CD4-positive, alpha-beta T cell (primary cell): ENCODE measurements at places on chromosomes 6 and 20.

DNA sequence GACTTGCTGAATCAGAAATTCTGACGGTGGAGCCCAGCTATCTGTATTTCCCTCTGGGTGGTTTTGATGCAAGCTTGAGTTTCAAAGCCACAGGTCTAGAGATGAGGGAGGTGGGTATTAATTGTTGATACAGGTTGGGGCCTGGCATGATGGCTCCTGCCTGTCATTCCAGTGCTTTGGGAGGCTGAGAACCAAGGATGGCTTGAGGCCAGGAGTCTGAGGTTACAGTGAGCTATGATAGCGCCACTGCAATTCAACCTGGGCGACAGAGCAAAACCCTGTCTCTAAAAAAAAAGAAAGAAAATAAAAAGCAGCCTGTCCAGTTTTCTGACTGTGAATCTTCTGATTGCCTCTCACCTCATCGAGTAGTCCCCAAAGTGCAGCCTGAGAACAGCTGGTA is 184.8 kb upstream of the SASH1 start:
- DNase-seq, result no peak

- DNase-seq, result no peak
These were observed 500 bp downstream of the LTV1 start for GRCh38 chr6:143843677-143843999.

DNA sequence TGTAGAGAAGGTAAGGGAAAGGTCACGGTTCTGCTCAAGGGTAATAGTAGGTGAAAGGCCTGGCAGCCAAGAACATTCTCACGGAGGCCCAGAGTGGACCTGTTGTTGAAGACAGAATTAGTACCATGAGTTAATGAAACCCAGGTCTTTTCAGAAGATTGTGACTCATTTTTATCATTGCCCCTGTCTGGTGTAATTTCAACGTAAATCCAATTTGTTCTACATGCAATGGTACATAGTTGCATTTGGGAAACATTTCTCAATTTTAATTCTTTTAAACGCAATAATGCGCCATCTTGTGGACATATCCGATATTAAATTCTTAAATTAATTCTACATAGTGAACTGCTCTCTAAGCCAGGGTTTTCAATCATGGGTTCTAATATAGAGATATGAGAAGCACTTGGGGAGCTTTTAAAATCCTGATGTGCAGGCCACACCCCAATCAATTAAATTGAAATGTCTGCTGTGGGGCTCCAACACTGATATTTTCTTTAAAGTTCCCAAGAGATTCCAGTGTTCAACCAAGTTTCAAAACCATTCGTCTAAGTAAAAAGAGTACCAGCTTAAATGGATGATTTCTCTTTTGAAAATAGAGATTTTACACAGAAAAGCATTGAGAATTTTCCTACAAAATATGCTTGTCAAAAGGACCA is 257.4 kb downstream of the PLCB1 start:
- DNase-seq, result no peak

- DNase-seq, result no peak
These were observed 40.3 kb downstream of the ERMARD start for GRCh38 chr6:169791721-169792131.

- DNase-seq, result no peak
These were observed 54.8 kb upstream of the BMP6 start for GRCh38 chr6:7671076-7671475.

- DNase-seq, result no peak
These were observed 119.9 kb upstream of the ENPP5 start for GRCh38 chr6:46290421-46291274.

GRCh38 chr6:83476971-83477370 is 35.4 kb upstream of the PRSS35 start:
- DNase-seq, result no peak

DNA sequence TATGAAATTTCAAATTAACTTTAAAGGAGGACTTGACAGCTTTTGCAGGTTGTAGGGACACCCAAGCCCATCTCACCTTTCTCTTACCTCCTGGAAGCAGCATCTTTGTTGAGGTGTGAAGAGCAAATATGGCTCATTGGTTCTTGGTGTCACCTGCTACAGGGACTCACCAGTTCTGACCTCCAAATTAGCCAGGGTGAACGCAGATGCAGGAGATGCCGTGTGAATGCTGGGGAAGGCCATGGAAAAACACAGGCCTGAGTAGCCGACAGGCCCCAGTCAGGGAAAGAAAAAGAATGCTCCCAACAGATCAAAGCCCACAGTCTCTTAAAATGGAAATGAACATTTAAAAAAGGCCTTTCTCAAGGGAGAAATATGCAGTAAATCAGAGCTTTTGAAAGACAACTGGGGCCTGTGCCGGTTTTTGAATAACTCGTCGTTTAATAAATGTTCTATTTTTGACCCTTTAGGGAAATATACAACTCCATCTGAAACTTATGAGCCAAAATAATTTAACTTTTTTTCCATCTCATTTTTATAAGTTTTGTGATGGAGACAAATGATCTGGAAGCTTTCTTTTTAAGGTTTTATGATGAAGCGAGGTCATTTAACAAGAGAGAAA is 167.5 kb downstream of the CD83 start:
- DNase-seq, result no peak
